ENCODE measurements at places on chromosomes 5 and 9.

- DNase-seq, result no peak
Observed at GRCh38 chr9:98369896-98370295, 114.4 kb upstream of the TBC1D2 start.

DNA sequence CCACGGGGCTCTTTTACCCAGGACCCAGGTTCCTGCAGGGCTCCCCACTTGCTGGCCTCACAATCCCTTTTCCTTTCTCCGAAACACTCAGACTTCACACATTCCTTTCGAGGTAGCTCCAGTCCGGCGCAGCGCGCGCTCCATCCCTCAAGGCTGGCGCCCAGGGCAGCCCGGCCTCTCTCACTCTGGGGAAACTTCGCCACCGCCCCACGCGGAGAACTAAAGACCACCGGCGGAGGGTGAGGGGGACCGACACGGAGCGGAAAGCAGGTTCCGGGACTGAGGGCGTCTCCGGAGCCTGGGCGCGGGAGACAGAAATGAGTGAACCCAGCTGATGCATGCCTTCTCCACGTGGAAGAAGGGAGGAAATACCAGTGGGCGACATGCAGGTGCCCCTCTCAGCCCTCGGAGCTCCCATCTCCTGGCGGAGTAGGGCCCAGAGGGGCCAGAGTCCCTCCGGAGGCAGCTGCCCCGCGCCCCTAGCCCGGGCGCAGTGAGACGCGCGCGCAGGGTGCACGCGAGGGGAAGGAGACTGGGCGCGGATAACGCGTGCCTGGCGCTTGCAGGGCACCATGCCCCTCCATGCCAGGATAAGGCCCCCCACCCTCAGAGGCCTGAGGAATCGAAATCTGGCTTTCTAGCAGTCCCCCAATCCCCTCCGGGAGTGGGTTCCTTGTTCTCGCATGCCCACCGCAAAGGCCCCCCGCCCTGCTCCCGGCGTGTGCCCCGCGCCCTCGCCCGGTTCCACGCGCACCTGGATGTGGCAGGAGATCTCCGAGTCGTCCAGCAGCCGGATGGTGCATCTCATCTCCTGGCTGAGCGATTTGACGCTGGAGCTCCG, 650 bp downstream of the FRMD3 start:
- no peak for DNase-seq

DNA sequence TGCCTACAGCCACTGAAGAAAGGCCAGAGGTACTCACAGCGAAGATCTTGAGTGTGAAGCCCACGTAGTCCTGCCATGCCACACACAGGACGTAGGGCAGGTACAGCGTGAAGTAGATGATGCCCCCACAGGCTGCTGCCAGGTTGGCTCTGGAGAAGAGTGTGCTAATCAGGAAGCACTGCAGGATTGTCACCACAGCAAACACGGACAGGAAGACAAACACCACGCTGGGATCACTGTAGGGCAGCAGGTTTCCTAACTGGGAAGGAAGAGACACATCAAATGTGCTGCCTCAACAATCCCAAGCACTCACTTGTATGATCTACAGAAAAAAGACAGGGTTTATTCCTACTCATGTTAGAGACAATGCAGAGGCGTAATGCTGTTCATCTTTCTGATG, 63.0 kb downstream of the NIPSNAP3B start:
- no peak for DNase-seq

- DNase-seq, result peak; percentile 91
Observed at GRCh38 chr5:6712577-6713273, 507 bp upstream of the TENT4A start.

GRCh38 chr9:130563797-130564196, 15.6 kb upstream of the FUBP3 start:
- DNase-seq, result no peak

DNA sequence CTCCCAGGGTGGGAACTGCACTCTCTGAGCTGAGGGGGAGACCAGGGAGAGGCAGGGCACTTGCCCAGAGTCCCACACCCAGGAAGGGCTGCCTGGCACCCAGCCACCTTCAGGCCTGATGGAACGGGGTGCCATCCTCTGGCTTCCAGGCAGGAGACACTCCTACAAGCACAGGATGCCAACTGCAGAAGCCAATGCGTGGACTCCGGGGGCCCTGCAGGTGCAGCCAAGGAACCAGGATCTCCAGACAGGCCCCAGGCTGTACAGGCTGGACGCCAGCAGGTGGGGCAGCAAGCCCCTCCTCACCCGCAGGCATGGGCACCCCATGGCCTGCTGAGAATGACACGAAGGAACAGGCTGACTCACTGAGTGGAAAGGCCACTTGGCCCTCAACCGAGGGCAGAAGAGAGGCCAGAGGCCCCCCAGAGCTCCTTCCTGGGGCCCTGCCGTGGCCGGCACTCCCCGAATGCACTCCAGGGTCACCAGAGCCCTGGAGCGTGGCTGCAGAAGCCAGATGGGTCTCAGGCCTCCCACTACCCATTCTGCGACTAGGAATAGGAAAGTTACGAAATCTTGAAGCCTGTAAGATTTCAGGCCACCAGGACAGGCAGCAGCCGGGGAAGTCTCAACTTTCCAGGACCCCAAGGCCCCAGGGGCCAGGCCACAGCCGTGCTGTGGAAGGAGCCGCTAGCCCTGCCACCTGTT, 15.7 kb downstream of the NACC2 start:
- DNase-seq, result no peak

DNA sequence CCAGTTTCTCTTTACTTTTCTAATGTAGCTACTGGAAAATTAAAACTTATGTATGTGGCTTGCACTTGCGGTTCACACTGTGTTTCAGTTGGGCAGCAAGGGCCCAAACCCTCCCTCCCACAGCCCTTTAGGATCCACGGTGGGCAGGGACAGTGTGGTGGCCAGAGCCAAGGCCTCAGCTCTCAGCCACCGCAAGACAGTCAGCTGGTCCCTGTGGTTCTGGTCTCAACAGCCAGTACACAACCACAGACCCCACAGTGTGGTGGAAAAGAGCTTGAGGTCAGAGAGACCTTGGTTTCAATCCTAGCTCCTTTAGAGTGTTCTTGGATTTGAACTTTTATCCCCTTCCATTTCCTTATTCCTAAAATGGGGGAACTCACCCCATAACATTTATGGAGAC, 153.0 kb upstream of the SMIM23 start:
- no peak for DNase-seq

DNA sequence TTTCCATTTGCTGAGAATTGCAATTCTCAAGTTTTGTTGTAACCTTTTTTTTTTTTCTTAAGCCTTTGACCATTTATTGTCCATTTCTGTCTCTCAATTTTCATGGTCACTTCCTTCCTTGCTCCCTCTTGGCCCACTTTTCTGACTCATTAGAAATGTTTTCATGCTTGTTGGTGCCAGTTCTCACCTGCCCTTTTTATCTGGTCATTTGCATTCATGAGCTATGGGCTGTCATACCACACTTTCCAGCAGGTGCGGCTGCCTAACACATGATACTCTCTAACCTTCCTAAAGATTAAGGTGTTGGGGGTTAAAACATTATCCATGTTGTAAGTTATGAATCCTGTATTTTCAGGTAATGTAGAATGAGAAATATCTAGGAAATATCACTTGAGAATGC, 150.5 kb upstream of the TLX3 start:
- no peak for DNase-seq

- DNase-seq, result no peak
Observed at GRCh38 chr5:125970631-125971307, 452.4 kb upstream of the GRAMD2B start.

DNA sequence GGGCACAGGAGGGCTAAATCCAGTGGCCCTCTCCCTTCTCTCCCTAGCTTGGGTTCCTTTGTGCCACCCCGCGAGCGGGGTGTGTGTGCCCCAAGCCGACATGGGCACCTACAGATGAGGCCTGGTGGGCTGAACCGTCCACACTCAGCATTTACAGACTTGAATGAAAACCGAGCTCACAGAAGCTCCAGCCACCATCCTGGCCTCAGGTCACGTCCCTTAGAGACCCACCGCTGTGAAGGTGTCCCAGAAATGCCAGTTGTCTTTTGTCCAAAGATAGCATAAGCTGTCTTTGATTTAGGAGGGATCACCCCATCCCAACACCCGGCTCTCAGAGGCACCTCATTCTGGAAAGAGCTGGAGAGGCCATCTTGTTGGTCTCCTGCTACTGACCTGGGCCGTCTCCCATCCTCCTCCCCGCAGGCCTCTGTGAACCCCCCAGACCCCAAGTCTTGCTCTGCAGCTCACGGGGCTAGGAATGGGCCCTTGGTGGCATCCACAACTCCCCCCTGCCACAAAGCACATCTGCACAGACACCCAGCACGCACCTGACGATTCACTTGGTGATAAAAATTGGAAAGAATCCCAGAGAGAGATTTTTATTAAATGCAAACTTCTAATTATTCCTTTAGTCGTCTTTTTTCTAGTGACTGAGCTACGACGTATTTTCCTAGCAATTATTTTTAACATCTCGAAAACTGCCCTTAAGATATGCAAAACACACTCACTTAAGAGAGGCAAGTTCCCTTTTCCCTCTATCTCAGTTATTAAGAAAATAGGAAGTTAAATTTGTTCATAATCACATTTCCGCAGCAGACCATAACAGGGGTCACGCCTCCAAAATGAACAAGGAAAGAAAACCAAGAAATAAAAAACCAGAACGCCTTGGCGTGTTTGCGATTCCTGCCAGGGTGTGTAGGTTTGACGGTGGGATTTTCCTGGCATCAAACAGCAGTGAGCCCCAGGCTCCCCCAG, 80.5 kb upstream of the LMX1B start:
- DNase-seq, result no peak

- DNase-seq, result no peak
Observed at GRCh38 chr9:93192721-93193387, 8.9 kb downstream of the WNK2 start.

DNA sequence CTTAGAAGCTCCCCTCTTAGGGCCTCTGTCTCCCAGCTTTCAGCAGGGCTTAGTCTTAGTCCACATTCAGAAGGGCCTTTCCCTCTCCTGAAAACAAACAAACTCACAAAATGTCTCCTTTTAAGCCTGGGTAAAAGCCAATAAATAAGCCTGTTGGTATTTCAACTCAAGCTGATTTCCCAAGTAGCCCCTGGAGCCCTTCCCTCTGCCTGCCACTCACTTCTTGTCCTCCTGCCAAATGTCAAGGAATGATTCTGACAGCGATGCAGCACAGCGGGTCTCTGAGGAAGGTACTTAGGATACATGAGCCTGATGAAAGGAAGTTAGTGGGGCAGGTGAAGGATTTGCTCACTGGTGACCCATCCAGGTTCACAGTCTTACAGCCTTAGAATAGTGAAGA, 210.5 kb downstream of the PJA2 start:
- no peak for DNase-seq

DNA sequence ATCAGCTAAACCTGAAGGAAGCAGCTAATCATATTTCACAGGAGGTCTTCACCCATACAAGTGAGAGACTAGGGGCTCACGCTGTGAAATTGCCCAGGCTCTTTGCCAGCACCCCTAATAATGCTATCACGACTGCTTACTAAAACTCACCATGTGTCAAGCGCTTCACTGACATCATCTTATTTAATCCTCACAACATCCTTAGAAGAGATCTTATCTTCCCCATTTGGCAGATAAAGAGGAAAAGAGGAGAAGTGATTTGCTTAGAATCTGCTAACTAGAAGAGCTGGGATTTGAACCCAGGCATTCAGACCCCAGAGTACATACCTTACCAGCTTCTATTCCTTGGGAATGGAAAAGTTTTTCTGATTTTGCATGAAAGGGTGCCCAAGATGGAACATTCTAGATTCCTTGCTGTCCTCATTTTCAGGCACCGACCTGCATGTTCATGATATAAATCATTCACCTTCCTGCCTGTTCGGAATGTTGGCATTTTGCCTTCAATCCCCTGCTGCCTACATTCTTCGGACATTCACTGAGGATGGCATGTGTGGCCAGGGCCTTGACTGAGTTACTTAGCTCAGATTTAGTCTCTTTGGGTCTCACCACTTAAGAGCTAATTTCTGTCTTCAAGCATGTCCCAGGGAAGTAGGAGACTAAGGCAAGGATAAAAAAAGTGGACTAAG, 88.1 kb downstream of the SH3TC2 start:
- no peak for DNase-seq

GRCh38 chr9:87710443-87710842, 15.5 kb upstream of the CTSL start:
- no peak for DNase-seq

GRCh38 chr9:83431101-83432060, 106.8 kb downstream of the FRMD3 start:
- DNase-seq, result no peak

DNA sequence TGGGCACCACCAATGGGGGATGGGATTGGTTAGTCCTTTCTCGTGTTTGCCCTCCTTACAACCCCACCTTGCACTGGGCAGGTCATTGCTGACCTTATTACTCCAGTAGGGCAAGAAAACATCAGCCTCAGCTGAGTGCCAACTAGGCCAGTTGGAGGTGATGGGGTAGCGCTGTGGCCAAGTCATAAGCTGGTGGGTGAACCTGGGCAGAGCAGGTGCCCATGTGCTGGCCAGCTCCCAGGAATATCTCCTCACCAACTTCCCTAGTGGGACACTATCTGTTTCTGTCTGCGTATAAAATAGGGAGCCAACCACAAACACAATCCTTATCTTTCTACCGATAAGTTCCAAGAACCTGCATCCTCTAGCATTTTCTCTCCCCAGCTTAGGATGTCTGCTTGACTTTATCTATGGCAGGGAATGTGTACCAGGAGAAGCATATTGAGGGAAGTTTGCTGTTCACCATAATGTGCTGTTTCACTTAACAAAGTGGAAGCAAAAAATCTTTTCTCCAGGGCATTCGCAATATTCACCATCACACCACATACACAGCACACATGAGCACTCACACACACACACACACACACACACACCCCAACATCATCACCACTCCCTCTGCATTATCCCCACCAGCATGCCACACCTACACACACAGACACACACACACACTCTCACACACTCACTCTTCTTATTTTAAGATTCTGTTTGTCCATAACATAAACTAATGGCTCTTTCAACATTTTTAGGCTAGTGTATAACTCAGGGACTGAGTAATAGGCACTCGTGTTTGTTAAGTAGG, 390.0 kb downstream of the ENC1 start:
- DNase-seq, result no peak

GRCh38 chr9:130448771-130449603, 4.2 kb downstream of the ASS1 start:
- no peak for DNase-seq

- no peak for DNase-seq
Observed at GRCh38 chr5:107157809-107158208, 512.9 kb downstream of the EFNA5 start.

DNA sequence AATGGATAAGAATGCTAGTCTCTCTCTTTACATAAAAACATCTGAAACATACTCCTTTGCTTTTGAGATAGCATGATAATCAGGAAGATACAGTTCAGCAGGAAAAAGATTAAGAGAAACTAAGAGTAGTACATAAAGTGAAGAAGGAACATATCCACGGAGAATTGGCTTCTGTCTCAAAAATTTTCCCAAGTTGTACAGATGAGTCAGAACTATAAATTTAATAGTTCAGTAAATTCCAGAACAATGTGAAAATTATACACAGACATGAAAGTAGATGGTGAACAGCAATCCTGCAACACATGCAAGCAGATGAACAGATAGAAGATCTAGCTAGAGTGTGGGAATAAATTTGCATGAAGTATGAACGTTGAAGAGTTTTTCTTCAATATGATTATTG, 691.4 kb upstream of the RIOK2 start:
- DNase-seq, result no peak

GRCh38 chr9:23341346-23341745, 484.7 kb downstream of the ELAVL2 start:
- no peak for DNase-seq

Measured in GM13976 (cell line).